ENCODE measurements at places on chromosomes 3 and 15. TPM values are rescaled to one million over a fixed set of nuclear protein-coding genes. Genes with fewer than 3 reads are reported as not detected.
A peak's percentile ranks its signal among the peaks of the same experiment; 100 is the strongest.

DNA sequence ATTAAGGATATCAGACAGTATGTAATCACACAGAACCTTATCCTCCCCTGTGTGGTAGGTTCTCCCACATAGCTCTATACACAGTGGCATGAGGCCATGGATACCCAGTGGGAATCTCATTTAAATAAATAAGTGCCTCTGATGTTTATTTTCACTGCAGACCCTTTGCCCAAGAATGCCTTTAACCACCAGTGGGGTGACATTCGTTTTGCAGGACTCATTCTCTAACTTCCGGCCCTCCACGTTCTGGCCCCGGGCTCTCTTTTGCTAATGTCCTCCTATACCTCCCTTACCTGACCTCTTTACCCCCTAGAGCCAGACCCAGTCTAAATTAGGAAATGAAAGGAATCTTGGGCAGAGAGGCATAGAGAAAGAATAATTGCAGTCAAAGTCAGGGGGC lies 8.3 kb downstream of the CCDC80 start:
- H3K36me3 ChIP-seq: no peaks in the 10 kb centered on the region
- H3K27me3 ChIP-seq: peaks cover 2% of the 10 kb centered on the region
- H3K27ac ChIP-seq: no peak overlapping the region
- no peak overlapping the region for H3K4me3 ChIP-seq
- DNase-seq: no peak
- H3K4me1 ChIP-seq: peaks cover 19% of the 10 kb centered on the region

GRCh38 chr15:100801256-100801900 lies 78.3 kb upstream of the ALDH1A3 start:
- H3K27ac ChIP-seq: no peak overlapping the region
- DNase-seq: no peak
- no peak overlapping the region for H3K4me3 ChIP-seq
- peaks cover 12% of the 10 kb centered on the region for H3K27me3 ChIP-seq

DNA sequence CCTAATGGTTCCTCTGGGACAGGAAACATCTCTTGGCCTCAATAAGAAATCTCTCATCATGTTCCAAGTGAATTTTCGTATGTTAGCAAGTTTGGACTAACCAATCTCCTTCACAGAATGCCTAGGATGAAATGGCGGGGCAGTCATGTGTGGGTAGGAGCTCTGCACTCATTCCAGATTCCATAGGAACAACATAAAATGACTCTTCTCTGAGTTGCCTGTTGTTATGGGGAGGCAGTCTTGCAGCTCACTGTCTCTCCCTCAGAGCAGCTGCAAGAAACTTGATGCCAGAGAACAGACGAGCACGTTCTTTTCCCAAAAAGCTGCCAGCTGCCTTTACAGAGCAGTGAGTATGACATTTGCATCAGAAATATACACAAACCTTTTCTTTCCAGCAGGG lies 34.1 kb downstream of the SPATA12 start:
- H3K27me3 ChIP-seq: peaks cover 24% of the 10 kb centered on the region
- H3K36me3 ChIP-seq: no peaks in the 10 kb centered on the region
- H3K4me1 ChIP-seq: no peaks in the 10 kb centered on the region
- DNase-seq: no peak
- H3K27ac ChIP-seq: no peak overlapping the region

DNA sequence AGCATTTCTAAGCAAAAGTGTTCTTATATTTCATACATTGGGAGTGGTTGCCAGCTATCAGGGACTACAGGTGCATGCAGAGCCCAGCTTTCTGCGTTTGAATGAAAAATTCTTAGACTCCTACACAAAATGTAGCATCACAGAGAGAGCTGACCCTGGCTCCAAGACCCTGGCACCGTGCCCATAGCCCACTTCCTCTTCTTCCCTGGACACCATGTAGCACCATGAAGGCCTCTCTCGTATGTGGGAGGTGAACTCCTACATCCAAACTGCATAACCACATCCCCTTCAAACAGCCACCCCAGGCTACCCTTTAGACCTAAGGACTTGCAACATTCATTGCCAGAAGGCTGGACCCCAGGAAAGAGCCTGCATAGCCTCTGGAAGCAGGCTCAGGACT lies 35.8 kb upstream of the ATOSA start:
- H3K27ac ChIP-seq: no peak overlapping the region
- peaks cover 4% of the 10 kb centered on the region for H3K4me1 ChIP-seq
- no peak for DNase-seq
- H3K27me3 ChIP-seq: peaks cover 2% of the 10 kb centered on the region
- no peak overlapping the region for H3K4me3 ChIP-seq
- H3K36me3 ChIP-seq: no peaks in the 10 kb centered on the region

The FANCD2OS gene
- total RNA-seq: not detected

DNA sequence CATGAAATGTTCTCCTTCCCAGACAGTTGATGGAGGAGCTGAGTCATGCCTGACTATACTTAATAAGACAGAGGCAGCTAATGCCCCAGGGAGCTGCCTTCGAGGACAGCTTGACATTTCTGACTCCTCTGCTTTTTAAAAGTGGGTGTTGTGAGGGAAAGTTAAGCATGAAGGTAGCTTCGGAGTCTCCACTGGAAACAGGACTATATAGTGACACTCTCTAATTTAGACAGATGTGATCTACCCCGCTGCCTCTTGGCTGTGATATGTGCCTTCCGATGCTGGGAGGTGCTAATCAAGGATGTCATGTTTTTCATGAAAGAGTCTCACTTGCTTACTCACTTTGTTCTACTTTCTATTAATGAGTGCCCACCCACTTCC lies 72.7 kb downstream of the IL1RAP start:
- peak overlapping the region; percentile 83 for H3K27ac ChIP-seq
- H3K4me1 ChIP-seq: peaks cover 25% of the 10 kb centered on the region
- peak; percentile 42 for DNase-seq
- H3K27me3 ChIP-seq: no peaks in the 10 kb centered on the region
- H3K36me3 ChIP-seq: peaks cover 25% of the 10 kb centered on the region

DNA sequence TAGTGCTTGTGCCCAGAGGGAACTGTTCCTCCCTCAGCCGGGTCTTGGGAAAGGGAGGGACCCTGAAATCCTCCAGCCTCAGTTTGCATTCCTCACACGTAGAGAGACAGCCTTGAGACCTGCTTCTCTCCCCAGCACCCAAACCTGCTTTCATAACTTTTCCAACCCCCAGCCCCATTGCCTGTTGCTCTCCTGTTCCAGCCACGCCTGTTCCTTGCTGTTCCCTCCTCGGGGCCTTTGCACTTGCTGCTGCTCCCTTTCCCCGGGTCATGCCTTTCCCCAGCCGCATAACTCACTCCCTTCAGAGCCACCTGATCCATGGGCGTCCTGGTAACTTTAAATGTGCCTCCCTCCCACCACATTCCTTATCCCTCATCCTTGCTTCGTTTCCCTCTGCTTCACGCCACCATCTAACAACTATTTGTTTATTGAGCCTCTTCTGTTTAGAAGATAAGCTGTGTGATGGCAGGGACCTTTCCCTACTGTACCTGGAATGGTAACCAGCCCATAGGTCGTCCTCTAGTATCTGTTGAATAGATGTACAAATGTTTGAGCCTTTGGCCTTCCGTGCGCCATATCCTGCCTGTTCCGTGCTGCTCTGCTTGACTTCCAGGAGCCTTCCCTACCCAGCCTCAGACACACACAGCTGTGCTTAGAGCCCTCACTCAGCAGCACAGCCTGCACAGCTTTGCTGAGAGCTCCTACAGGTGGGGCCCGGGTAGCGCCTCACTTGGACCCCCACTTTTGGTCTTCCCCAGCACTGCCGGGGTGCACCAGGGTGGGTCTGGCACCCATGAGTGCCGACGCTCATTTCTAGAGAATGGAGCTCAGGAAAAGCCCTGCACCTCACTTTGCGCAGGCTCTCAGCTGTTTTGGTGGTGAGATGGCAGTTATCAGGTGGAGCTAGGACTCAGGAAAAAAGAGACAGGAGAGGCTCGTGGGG lies 60.2 kb downstream of the SCN5A start:
- no peak overlapping the region for H3K4me3 ChIP-seq
- no peak overlapping the region for H3K27ac ChIP-seq
- peaks cover 16% of the 10 kb centered on the region for H3K27me3 ChIP-seq
- no peaks in the 10 kb centered on the region for H3K36me3 ChIP-seq
- H3K4me1 ChIP-seq: no peaks in the 10 kb centered on the region
- DNase-seq: peak; percentile 33

The RYR3 gene
- not detected for total RNA-seq

All from activated CD8-positive, alpha-beta memory T cell treated with anti-CD3 and anti-CD28 coated beads, Interleukin-2, amount 10 ng/mL, durations not matched to agents 7 days and 5 days (primary cell).